ENCODE measurements at places on chromosomes 3 and 15. TPM values are rescaled to one million over a fixed set of nuclear protein-coding genes. Genes with fewer than 3 reads are reported as not detected.

The SHF gene
- total RNA-seq: 0.77 TPM

The PYGO1 gene
- 1.3 TPM for total RNA-seq

The SGO1 gene
- under 0.01 TPM for total RNA-seq

The GRAMD2A gene
- total RNA-seq: 5.5 TPM

The NOX5 gene
- total RNA-seq: not detected

The TPRG1 gene
- 1.6 TPM for total RNA-seq

Measured in bronchial epithelial cell (primary cell).